ENCODE measurements at places on chromosomes 13 and 19.

DNA sequence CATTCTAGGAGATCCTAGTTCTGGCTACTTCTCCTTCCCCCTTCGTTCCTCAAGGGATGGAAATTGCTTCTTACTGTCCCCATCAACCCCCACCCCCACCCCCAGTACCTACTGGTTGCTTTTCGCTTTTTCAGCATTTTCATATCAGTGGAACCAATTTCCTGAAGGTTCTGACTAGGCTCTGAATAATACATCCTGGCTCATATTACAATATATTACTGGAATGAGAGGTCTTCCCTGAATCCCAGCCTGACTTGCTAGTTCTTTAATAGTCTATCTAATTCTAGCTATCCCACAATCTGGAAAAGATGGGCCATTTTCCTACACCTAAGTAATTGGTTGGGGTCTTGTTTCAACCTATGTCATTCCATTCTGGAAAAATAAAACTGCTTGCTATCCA, 207.4 kb downstream of the COG6 start:
- no peak for DNase-seq

DNA sequence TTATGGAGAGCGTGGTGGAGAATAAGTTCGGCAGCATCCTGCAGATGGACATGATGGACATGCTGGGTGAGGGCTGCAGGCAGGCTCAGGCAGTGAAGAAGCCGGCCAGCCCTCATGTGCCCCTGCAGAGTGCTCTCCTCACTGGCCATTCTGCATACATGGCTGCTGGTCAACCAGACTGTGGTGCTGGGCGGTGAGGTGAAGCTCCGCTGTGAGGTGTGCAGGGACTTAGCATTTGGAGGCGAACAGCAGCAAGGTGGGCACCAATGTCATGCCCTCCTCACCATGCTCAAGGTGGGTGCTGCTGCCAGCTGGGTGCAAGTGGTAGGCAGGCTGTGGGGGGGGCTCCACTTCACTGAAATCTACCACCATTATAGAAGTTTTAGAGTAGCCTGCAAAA, 5.7 kb upstream of the ZNF492 start:
- no peak for DNase-seq

- DNase-seq: no peak
These were observed 8.2 kb downstream of the YIPF2 start for GRCh38 chr19:10920288-10920655.

- no peak for DNase-seq
These were observed 62.3 kb downstream of the GSX1 start for GRCh38 chr13:27854606-27855005.

- no peak for DNase-seq
These were observed 90.2 kb downstream of the ZAR1L start for GRCh38 chr13:32224916-32225315.

DNA sequence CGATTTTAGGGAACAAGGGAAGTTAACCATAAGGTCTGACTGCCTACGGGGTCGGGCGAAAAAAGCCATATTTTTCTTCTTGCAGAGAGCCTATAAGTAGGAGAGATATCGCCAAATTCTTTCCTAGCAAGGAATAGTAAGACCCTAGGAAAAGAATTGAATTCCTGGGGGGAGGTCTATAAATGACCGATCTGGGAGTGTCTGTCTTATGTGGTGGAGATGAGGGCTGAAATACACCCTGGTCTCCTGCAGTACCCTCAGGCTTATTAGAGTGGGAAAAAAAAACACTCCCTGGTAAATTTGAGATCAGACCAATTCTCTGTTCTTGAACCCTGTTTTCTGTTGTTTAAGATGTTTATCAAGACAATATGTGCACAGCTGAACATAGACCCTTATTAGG, 447.5 kb upstream of the ATXN8OS start:
- DNase-seq: no peak

- DNase-seq: no peak
These were observed 15.2 kb downstream of the KCNC3 start for GRCh38 chr19:50313812-50314536.

GRCh38 chr19:7535998-7536695, 630 bp downstream of the PNPLA6 start:
- peak; percentile 78 for DNase-seq

DNA sequence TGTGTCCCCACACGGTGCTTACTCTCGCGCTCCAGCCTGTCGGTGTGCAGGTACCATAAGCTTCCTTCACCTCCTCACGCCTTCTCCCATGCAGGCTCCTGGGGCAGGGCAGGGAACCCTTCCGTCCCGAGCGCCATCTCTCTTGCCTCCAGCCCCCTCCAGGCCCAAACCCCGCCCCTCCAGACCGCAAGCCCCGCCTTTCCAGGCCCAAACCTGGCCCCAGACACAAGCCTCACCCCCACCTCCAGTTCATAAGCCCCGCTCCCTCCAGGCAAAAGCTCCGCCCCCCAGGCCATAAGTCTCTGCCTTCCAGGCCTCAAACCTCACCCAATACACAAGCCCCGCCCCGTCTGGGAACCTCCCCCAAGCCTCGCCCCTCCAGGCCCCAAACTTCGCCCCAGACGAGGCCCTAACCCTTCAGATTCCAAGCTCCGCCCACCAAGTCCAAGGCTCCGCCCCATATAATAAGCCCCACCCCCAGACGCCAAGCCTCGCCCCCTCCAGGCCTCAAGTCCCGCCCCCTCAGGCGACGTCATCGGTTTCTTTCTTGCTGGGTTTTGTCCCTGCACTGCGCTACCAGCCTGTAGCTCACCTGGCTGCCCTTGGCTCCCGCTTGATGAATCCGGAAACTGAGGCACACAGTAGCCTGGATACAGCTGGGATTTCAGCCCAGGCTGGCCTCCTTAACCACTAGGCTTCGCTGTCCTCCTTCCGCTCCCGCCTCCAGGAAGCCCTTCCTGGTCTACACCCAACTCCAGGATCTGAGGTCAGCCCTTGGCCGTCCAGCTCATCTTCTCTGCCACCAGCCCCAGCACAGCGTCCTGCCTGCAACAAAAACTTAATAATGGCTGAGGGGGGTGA, 16.1 kb downstream of the MKNK2 start:
- peak; percentile 77 for DNase-seq

DNA sequence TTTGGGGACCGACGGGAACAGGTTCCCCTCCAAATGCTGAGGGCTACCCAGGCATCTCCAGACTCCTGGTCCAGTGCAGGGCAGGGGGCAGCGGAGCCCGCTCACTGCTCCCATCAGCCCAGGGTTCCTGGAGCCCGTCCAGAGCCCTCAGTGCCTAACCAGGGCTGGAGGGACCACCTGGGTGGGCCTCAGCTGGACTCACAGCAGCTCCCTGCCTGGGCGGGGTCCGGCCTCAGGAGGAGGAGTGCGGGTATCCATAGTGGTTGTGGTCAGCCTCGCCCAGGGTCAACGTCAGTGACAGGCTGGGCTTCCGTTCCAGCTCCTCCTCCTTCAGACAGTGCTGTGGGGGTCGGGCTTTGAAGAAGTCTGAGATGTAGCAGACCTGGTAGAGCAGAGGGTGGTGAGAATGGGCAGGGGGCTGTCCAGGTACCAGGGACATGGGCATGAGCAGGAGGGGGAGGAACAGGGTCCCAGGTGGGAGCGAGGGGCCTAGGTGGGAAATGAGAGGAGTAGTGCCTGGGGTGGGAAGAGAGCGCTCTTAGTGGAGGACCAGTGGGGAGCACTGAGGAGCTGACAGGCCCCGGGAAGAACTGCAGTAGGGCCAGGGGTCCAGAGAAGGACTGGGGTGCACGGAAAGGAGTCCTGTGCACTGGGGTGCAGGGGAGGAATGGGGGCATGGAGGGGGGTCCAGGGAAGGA, 9.9 kb downstream of the PLPP2 start:
- DNase-seq: no peak

- no peak for DNase-seq
These were observed 870.1 kb downstream of the PCDH9 start for GRCh38 chr13:66359910-66360552.

GRCh38 chr13:95253033-95253432, 48.2 kb downstream of the ABCC4 start:
- DNase-seq: no peak

- DNase-seq: no peak
These were observed 330.2 kb downstream of the KLF12 start for GRCh38 chr13:73803997-73804396.

GRCh38 chr19:9645472-9645871, 24.4 kb upstream of the ZNF561 start:
- DNase-seq: no peak

DNA sequence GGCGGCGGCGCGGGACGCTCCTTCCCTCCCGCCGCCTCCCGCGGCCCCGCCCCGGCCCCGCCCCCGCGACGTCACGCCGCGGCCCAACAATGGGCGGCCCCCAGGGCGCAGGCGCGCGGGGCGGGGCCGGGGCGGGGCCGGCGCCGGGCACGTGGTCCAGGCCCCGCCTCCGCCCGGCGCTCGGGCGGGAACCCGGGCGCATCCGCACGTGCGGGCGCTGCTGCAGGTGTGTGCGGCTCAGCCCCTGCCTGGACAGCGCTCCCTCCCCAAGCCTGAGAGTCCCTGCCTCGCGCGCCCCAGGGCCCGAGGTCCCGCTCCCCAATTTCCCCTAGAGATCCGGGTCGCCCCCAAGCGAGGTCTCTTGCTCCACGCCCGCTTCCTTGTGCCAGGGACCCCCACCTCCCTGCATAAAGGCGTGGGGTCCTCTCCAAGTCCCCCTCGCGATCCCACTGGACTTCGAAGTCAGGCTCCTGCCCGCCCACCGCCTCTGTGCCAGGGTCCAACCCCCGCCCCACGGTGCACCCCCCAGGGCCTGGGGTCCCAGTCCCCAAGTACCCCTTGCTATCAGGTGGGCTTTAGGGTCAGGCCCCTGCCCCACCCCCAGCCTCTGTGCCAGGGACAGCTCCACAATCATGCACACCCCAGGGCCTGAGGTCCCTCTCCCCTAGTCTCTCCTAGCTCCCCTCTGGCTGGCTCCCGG, at the start of gene MEX3D:
Gene MEX3D, minus strand, starts transcription at position 6 of the 700 bp plus-strand sequence. CDS start 267 bp downstream, outside the sequence.
- peak; percentile 80 for DNase-seq

- DNase-seq: no peak
These were observed 204.8 kb downstream of the MYO16 start for GRCh38 chr13:108834193-108834592.

- DNase-seq: no peak
These were observed 17.6 kb downstream of the IL17D start for GRCh38 chr13:20721058-20721453.

GRCh38 chr13:110644892-110645521, 29.7 kb downstream of the NAXD start:
- DNase-seq: no peak

All from hematopoietic multipotent progenitor cell treated with erythropoietin and hydrocortisone succinate and interleukin-3 and kit ligand, for 17 days (in vitro differentiated cells).